Mesenchymal stem cell (in vitro differentiated cells and primary cell): ENCODE measurements at places on chromosomes 16 and 17.

GRCh38 chr16:82639666-82640336, 13.0 kb downstream of the CDH13 start:
- peak; percentile 79 for DNase-seq
- H3K27ac ChIP-seq = no peak overlapping the region
- H3K27me3 ChIP-seq = no peaks in the 10 kb centered on the region
- no peak overlapping the region for H3K4me3 ChIP-seq

DNA sequence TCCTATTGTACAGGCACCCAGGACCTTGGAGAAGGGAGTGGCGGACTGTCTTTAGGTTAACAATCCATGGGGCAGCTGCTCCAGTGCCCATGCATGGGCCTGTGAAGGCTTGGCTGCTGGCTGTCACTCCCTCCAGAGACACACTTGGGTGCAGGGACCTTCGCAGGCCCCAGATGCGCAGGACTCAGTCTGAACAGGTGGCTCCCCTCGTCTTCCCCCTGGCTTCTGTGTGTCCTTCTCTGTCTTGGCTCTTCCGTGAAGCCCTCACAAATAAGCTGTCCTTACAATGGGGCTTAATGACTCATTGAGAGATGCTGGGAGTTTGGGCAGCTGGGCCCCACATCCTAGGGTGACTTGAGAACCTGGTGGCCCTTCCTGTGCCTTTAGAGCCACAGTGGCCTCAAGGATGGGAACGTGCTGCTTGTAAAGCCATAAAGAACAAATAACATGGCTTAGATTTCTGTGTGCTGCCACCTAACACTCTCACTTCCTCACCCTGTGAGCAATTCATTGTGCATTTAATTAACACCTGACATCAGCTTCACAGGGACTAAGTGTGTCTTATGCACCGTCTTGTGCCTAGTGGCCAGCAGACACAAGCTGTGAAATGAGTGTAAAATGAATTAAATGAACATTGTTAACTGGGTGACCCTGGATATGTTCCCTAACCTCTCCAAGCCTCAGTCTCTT, 340.7 kb downstream of the SNX29 start:
- H3K4me1 ChIP-seq = peaks cover 34% of the 10 kb centered on the region
- H3K36me3 ChIP-seq = no peaks in the 10 kb centered on the region
- no peak overlapping the region for H3K4me3 ChIP-seq
- no peak overlapping the region for H3K27ac ChIP-seq

GRCh38 chr17:67675481-67675880, 42.3 kb upstream of the NOL11 start:
- H3K4me1 ChIP-seq = no peaks in the 10 kb centered on the region
- no peaks in the 10 kb centered on the region for H3K36me3 ChIP-seq
- H3K27me3 ChIP-seq = no peaks in the 10 kb centered on the region
- no peak for DNase-seq

DNA sequence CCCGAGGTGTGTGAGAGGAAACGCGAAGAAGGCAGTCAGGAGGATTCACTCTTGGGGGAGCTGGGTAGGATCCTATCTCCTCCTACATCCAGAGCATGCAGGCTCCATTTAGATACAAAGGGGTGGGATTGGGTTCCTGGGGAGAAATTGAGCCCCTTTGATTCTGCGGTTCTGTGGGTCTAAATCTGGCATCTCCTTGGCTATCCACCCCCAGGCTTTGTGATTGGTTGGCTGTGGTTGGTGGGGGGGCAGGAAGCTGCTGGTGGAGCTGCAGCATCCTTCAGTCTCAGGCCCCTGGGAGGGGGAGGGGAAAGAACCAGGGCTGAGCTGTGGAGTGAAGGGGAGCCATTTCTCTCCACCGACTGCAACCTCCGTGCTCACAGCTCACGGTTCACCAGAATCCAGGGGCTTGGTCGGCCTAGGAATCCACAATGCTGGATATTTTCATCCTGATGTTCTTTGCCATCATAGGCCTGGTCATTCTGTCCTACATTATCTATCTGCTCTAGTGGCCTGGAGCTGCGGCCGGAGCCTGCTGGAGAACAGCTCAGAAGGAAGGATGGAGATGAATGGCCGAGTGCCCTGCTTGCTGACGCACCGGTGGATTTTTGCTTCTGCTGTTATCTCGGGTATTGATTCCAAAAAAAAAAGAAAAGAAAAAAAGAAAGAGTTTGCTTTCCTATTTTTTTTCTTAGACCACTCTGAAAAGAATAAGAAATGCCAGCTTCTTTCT, at the start of gene LASP1NB:
Gene LASP1NB, plus strand, starts transcription at position 352 of the 733 bp plus-strand sequence.
- H3K27me3 ChIP-seq = no peaks in the 10 kb centered on the region
- no peak within 1 kb of the TSS for H3K4me3 ChIP-seq
- H3K27ac ChIP-seq = no peak within 1 kb of the TSS
- DNase-seq = no peak
- peaks cover 15% of the 10 kb centered on the region for H3K36me3 ChIP-seq
- peaks cover 16% of the 10 kb centered on the region for H3K4me1 ChIP-seq

GRCh38 chr16:17437981-17438380, 32.8 kb downstream of the XYLT1 start:
- no peak for DNase-seq
- H3K4me3 ChIP-seq = no peak overlapping the region
- H3K36me3 ChIP-seq = no peaks in the 10 kb centered on the region
- H3K27me3 ChIP-seq = no peaks in the 10 kb centered on the region

- peaks cover 75% of the 10 kb centered on the region for H3K36me3 ChIP-seq
- no peak overlapping the region for H3K27ac ChIP-seq
- peaks cover 3% of the 10 kb centered on the region for H3K4me1 ChIP-seq
- H3K4me3 ChIP-seq = no peak overlapping the region
- no peaks in the 10 kb centered on the region for H3K27me3 ChIP-seq
Observed at GRCh38 chr16:1458977-1459341, 14.6 kb upstream of the CCDC154 start.
